ENCODE measurements at places on chromosomes 1 and 21.

GRCh38 chr1:161187311-161187710 is 10.0 kb upstream of the B4GALT3 start:
- DNase-seq, result no peak

DNA sequence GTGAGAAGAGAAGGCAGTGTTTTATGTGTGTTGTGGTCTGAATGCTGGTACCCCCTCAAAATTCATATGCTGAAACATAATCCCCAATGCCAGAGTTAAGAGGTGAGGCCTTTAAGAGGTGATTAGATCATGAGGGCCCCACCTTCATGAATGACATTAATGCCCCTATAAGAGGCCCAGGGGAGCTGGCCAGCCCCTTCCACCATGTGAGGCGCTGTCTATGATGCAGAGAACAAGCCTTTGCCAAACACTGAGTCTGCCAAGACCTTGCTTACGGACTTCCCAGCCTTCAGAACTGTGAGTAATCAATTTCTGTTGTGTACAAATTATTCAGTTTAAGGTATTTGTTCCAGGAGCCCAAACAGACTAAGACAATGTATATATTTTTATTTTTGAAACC is 20.2 kb downstream of the CAPZB start:
- DNase-seq, result no peak

DNA sequence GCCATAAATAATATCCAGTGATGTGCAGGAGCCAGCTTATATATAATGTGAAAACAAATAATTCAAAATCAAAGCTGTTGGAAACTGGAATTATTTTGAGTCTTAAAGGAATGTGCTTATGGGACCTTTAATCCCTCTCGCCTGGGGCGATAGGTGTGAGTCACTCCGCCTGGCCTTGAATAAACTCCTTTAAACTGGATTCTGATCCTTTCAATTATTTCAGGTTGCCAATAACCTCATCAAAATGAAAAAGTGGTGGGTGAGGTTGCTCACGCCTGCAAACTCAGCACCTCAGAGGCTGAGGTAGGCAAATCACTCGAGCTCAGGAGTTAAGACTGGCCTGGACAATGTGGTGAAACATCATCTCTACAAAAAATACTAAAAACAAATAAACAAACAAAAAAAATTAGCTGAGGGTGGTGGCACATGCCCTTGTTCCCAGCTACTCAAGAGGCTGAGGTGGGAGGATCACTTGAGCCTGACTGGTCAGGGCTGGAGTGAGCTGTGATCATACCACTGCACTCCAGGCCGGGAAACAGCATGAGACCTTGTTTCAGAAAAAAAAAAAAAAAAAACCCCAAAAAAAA is 11.4 kb upstream of the SLC2A5 start:
- no peak for DNase-seq

GRCh38 chr1:181587870-181588438 is 104.6 kb downstream of the CACNA1E start:
- no peak for DNase-seq

DNA sequence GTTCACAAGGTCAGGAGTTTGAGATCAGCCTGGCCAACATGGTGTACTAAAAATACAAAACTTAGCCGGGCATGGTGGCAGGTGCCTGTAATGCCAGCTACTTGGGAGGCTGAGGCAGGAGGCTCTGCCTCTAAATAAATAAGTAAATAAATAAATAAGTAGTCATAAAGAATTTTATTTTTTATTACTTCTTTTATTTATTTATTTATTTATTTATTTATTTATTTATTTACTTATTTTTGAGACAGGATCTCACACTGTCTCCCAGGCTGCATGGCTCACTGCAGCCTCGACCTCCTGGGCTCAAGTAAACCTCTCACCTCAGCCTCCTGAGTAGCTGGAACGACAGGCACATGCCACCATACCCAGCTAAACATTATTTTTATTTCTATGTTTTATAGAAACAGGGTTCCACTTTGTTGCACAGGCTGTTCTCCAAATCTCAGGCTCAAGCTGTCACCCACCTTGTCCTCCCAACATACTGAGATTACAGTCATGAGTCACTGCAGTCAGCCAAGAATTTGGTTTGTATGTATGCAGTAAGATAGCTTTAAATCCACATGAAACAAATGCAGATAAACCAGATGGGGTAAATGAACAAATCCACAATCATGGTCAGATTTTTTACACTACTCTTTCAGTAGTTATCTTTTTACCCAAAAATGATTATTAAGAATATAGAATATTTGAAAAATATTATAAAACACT is 523.3 kb upstream of the RGS18 start:
- DNase-seq, result no peak

- no peak for DNase-seq
Observed at GRCh38 chr1:37125295-37125694, 91.0 kb upstream of the GRIK3 start.

GRCh38 chr1:171122893-171123292 is 32.2 kb downstream of the FMO3 start:
- DNase-seq, result no peak

DNA sequence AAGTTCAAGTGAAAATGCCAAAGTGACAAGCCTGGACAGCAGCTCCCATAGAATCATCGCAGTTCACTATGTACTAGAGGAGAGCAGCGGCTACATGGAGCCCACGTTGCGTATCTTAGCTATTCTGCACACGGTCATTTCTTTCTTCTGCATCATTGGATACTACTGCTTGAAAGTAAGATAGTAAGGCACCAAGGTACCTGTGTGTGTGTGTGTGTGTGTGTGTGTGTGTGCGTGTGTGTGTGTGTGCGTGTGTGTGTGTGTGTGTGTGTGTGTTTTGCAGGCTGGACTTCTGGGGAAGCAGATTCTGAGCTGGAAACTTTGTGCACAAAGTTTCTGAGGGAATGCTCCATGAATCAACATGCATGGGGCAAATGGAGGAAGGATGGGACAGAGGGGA is 98.6 kb downstream of the ZP4 start:
- DNase-seq, result no peak

DNA sequence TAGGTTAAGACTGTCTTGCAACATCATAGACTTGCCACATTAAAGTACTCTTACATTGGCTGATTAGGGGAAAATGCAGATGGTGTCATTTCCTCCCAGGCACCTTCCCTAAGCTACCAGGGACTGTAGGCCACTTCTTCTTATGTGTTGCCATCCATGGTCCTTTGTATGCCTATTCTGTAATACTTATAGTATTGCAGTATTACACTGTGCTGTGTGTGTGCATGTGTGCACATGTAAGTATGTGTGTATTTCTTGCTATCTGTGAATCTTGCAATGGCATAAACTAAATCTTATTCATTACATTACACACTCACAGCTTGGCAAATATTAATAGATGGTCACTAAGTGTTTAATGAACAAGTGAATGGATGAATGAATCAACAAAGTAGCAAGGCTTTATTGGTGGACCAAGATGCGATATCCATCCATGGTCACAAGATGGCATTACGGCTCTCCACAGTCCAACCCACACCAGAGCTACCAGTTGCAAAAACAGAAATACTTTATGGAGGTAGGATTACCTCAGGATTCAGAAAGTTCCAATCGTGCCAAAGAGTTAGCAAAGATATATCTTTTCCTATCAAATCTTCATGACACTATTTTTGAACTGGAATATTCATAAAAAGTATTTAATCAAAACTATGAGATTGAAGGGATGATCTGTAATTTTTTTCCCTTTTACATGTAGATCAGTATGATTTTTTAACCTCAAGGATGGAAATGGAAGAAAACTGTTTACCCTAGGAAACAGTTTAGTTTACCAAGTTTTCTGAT is 160.2 kb downstream of the DENND1B start:
- no peak for DNase-seq

DNA sequence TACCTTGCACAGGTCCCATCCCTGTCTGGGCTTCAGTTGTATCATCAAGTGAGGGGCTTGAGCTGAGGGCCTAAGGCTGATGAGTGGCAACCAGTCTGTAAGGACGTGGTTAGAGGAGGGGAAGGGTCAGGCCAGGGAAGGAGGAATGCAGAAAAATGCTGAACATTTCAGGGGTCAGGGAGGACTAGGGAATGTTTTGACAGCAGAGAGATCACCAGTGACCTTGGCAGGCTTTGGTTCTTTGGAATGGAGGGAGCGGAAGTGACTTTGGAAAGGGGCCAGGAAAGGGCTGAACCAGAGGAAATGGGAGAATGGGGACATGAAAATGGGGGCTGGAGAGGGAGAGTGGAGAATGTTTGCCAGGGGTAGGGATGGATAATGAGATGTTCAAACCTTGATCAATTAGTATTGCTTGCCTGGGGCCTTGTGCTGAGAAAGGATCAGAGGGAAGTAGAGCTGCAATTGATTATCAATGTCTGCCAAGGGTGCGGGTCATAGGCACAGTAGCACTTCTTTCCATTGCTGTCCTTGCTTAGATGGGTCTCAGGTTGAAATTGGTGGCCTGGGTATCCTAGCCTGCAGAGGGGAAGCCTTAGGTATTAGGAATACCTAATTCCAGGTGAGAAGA is 7.4 kb downstream of the LDLRAP1 start:
- DNase-seq, result no peak

- DNase-seq, result peak; percentile 55
Observed at GRCh38 chr1:76294482-76295194, 220.1 kb downstream of the ST6GALNAC3 start.

DNA sequence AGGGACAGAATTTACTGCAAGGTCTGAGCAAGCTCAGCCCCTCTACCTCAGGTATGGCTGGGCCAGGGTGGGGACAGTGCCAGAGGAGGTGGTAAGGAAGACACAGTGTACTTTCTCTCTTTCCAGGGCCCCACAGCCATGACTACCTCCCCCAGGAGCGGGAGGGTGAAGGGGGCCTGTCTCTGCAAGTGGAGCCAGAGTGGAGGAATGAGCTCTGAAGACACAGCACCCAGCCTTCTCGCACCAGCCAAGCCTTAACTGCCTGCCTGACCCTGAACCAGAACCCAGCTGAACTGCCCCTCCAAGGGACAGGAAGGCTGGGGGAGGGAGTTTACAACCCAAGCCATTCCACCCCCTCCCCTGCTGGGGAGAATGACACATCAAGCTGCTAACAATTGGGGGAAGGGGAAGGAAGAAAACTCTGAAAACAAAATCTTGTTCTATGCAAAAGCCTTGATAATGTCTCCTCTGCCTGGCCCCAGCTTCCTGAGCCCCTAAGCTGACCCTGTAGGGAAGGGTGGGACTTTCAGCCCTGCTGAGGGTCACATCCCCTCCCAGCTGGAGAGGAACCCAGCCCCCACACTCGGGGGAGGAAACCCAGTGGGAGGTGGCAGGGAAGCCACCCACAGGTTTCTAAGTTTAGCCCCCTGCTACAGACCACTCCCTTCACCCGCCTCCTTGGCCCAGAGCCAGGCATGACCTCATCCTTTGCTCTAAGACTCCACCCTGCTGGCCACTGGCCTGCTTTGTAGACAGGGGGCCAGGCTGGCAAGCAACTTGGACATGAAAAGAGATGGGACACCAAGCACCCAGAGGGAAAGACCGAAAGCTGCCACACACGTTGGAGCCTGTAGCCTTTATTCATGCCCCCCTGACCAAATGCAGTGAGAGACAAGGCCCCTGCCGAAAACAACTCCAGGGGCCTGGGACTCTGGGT is 6.4 kb downstream of the RHOC start:
- DNase-seq, result peak; percentile 90

DNA sequence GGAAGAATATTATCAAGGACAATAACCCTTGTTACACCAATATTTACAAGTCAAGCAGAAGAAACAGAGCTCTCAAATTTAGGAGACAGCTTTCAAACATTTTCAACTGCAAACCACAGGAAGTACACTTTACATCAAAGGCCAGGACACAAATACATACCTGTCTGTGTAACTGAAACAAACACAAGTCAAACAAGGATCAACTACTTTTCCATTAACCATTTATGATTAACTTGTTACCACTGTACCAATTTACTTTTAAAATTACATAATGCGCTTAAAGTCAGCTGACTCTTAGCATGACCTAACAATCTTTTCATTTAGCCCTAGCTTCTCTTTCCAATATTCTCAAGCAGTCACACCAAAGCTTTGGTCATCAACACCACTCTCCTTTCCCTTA is 43.5 kb downstream of the TRIM33 start:
- DNase-seq, result no peak

GRCh38 chr1:7842517-7842916 is 10.3 kb downstream of the UTS2 start:
- peak; percentile 63 for DNase-seq

GRCh38 chr1:212498283-212499040 is 65.7 kb downstream of the NENF start:
- no peak for DNase-seq

DNA sequence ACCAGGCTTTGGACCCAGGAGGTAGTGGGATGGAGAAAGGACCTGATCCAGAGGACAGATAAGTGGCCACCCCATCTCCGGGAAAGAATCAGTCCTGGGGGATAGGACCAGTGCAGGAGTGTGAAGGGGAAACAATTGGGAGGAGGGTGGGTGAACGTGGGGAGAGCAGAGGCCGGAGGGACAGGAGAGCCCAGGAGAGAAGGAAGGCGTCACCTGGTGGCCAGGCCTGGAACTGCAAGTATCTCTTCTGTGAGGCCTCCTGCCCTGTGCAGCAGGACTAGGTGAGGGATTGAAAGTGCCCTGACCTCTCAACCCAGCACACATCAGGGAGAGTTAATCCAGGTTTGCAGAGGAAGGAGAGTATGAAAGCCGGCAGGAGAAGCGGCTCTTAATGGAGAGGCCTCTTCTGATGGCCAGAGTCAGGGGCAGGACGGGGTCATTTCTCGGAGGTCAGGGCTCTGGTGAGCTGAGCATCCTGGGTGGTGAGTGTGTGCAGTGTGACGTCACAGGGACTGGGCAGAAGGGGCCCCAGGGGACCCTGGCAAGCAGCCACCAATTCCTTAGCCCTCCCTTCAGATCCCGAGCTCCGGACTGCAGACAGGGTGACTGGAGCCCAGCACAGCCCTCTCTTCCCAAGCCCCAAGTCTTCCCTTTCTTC is 9.2 kb upstream of the LAD1 start:
- peak; percentile 78 for DNase-seq

- no peak for DNase-seq
Observed at GRCh38 chr1:244654108-244655038, 1.4 kb downstream of the DESI2 start.

- no peak for DNase-seq
Observed at GRCh38 chr21:27505516-27505915, 538.6 kb upstream of the ADAMTS5 start.

- DNase-seq, result no peak
Observed at GRCh38 chr1:97384294-97384968, 536.4 kb downstream of the DPYD start.

- no peak for DNase-seq
Observed at GRCh38 chr1:24465099-24465498, 37.5 kb upstream of the RCAN3 start.

DNA sequence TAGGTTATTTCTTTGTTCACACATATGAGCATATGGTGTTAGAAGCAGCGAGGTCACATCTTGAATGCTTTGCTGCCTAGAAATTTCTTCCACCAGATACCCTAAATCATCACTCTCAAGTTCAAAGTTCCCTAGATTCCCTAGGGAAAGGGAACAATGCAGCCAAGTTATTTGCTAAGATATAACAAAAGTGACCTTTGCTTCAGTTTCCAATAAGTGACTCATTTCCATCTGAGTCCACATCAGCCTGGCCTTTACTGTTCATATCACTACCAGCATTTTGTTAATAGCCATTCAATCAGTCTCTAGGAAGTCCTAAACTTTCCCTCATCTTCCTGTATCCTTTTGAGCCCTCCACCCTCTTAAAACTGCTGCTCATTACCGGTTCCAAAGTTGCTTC is 1502.5 kb downstream of the KCNT2 start:
- no peak for DNase-seq
